ENCODE measurements at places on chromosomes 1 and 21.

GRCh38 chr1:35646043-35646442 is 4.7 kb upstream of the PSMB2 start:
- no peak for DNase-seq

GRCh38 chr1:184759112-184759511 is 4.5 kb upstream of the EDEM3 start:
- no peak for DNase-seq

DNA sequence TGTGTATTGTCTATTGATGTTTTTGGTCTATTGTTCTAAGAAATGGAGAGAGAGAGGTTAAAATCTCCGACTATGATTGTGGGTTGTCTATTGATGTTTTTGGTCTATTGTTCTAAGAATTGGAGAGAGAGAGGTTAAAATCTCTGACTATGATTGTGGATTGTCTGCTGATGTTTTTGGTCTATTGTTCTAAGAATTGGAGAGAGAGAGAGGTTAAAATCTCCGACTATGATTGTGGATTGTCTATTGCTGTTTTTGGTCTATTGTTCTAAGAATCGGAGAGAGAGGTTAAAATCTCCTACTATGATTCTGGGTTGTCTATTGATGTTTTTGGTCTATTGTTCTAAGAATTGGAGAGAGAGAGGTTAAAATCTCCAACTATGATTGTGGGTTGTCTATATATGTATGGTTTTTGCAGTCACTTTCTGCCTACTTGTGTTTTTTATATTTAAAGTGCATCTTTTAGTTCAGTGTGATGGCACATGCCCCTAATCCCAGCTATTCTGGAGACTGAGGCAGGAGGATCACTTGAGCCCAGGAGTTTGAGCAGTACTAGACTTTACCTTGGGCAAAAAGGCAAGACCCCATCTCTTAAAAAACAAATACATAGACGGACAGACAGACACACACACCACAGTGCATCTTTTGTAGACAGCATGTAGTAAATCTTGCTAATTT is 16.2 kb downstream of the C1orf159 start:
- DNase-seq, result no peak

DNA sequence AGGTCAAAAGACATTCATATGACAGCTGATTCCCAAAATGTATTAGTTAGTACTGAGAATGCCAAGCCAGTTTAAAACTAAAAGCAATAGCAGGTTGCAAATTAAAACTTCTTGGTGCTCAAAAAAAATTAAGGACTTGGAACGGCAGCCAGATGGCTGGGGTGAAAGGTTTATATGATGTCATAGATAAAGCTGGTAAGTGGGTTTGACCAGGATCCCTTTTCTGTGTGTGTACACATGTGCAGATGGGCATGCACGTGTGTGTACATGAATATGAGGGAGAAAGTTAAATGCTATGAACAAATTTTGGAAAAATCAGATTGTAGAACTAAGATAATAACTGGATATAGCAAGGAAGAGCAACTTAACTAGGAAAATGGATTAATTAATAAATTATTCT is 39.1 kb upstream of the DPH5 start:
- no peak for DNase-seq

DNA sequence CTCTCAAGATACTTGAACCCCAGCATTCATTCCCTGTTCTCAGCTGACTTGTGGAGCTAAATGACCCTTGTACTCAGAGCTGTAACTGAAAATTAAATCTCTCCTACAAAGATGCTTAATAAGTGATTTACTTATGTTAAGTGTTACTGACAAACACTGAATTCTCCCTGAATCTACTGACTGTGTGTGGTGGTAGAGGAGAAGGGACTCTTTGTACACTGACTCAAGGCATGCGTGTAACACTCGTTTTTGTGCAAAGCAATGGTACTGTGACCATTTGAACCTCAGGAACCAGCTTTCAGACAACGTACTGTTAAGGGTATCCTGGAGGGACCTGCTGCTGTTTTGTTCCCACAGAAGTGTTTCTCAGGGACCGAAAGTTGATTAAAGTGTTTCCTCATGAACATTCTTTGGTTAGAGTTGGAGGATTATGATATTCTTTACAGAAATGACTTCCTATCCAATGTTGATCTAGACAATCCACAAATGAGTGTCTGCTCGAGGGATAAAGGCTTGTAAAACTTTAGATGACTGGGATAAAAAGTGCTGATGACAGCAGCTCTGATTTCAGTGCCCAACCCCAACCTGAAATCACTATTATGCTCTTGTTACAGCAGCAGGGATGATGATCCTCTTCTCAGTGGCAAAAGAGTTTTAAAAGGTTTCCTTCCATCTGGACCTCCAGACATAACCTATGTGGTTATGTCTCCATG is 12.8 kb downstream of the RGL1 start:
- no peak for DNase-seq
